Mucosa of descending colon (tissue), 3 donors: ENCODE measurements at places on chromosomes 2 and 18. TPM values are rescaled to one million over a fixed set of nuclear protein-coding genes. Genes with fewer than 3 reads are reported as not detected.

- no peak for DNase-seq
Observed at GRCh38 chr18:9696701-9697100, 11.4 kb upstream of the RAB31 start.

GRCh38 chr2:128306931-128307460, 11.7 kb downstream of the HS6ST1 start:
- DNase-seq, result peak; percentile 24

DNA sequence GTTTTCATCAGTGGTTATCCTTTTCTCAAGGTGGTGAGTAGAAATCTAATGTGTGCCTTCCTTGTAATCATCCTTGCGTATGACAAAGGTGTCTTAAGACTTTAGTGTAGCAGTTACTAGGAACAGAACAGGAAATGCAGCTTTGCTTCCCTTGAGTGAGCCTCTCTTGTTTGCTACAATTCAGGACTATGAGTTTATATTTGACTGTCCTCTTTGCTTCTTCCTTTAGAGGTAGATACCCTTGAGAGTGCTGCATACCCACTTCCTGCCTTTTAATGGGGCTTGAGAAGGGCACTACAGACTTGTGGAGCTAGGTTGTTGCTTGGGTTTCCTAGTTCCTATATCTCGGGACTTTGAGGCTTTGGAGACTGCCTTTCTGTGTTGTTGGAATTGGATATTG, 3.8 kb downstream of the KCNJ13 start:
- no peak for DNase-seq

GRCh38 chr2:6446938-6447608, 418.6 kb downstream of the CMPK2 start:
- no peak for DNase-seq

DNA sequence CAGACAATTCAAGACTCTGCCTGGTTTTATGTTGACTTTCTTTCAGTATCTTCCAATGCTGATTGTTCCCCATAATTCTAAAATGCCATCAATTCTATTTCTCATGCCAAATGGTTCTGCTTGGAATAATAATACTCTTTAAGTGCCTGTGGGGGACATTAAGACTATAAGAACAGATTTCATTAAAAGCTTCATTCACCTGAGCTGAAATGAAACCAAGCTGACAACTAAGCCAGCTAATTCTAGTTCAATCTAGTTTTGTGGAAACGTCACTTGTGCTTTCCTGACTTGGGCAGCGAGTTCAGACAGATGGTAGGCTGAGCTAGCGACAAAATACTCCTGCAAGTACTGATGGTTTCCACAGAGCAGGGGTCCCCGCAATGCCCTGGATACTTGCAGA, 491.1 kb upstream of the RAB6C start:
- no peak for DNase-seq

GRCh38 chr2:128451084-128452023, 132.7 kb upstream of the HS6ST1 start:
- no peak for DNase-seq

- DNase-seq, result no peak
Observed at GRCh38 chr18:44876755-44877154, 196.1 kb downstream of the SETBP1 start.

- DNase-seq, result no peak
Observed at GRCh38 chr2:125455110-125455509, 1200.8 kb upstream of the GYPC start.

Gene CCDC121
- total RNA-seq, result 1.9 TPM

- no peak for DNase-seq
Observed at GRCh38 chr2:135349941-135350340, 181.1 kb downstream of the ZRANB3 start.

- DNase-seq, result no peak
Observed at GRCh38 chr2:42030829-42031228, 17.0 kb upstream of the PKDCC start.

- no peak for DNase-seq
Observed at GRCh38 chr2:24262421-24262970, 87.6 kb downstream of the FAM228A start.

DNA sequence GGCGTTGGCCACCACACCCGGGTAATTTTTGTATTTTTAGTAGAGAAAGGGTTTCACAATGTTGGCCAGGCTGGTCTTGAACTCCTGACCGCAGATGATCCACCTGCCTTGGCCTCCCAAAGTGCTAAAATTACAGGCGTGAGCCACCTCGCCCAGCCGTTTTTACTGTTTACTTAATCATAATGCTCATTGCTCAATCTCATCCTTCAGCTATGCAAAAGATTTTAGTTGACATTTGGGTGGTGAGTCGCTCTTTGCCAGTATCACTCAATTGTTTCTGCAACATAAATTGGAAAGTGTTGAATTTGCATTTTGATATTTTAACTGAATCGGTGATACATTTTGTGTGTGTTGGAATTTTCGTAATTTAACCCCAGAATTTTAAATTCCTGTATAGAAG, 7.8 kb upstream of the ZNF532 start:
- no peak for DNase-seq

DNA sequence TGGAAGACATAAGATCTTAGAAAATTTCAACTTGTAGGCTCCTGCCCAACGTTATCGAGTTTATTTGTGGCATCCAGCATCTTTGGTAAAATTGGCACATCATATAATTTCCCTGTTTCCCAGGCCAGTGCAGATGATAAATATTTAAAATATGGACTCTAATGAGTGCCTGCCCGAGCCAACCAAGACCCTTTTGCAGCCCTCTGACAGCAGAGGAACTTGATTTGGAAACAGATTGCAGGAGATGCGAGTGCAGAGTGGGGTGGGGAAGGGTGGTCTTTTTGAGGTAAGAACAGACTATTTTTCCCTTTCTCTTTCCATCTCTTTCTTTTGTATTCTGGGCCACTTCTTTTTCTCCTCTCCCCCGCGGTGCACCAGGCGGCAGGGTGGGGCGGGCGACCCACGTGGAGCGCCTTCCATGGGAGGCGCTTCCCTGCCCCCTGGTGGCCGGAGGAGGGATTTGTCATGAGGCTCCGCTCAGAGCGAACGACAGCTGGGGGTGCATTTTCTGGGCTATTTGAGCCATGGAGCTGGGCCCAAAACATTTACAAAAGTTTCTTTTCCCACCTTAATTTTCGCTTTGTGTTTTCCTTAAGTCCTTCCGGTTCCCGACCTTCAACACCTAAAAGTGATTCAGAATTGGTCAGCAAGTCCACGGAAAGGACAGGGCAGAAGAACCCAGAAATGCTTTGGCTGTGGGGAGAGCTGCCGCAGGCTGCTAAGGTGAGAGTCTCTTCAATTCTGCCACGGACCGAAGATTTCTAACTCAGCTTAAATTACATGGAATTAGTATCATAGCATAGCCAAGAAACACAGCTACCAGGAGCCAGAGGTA, 32.7 kb downstream of the LPIN1 start:
- DNase-seq, result peak; percentile 87

DNA sequence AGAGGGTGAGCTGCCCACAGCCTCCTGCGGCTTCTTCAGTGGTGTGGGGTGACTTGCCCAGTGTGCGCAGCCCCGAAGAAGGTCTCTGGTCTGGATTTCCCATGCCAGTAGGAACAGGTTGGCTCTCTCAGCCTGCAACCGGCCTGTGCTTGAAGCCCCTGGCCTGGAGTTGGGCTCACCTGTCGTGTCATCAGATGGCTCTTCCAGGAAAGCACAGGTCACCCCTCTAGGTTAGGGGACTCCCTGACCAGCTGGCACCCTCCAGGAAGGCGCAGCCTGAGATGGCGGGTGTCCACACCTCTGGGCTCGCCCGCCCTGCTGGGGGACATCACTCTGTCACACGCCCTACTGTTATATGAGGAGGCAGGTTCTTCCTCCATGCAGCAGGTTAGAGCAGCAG, 179.8 kb downstream of the SEPTIN10 start:
- no peak for DNase-seq

Gene NYAP2
- 0.09 TPM for total RNA-seq

DNA sequence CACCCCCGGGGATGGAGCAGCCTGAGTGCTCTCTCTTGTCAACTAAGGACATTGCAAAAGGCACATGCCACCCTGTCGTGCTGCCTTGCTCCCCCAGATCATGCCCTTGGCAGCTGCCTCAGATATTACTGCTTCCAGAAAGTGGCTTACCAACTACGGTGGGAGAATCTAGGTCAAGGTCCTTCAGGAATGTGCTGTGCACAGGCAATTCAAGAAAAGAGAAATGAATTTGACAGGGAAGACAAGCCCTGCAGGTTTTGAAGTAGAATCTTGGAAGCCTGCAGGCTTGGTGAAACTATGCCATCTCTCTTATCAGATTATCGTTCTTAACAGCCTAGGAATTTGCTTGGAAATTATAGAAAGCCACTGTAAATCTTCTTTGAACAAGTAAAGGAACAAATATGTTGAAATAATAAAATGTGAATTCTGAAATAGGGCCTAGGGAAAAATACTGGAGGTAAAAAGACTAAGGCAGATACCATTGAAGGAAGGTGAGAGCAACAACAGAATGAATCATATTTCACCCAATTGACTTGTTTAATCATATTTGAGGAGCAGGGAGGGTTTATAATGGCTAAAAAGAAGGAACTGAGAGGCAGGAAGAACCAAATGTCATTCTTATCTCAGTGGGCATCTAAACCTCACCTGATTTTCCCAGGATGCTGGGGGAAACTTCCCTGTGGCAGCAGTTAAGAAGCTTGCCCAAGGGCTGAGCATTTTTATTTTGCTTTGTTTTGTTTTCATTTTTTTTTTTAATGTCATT, 94.0 kb upstream of the GLS start:
- DNase-seq, result no peak

Gene HRH4
- not detected for total RNA-seq

GRCh38 chr2:181393472-181393871, 63.7 kb upstream of the ITGA4 start:
- DNase-seq, result no peak

Gene ZNF521
- total RNA-seq, result 11.6 TPM

GRCh38 chr18:75220551-75221355, 10.2 kb downstream of the TSHZ1 start:
- DNase-seq, result no peak

Gene PRSS56
- not detected for total RNA-seq

DNA sequence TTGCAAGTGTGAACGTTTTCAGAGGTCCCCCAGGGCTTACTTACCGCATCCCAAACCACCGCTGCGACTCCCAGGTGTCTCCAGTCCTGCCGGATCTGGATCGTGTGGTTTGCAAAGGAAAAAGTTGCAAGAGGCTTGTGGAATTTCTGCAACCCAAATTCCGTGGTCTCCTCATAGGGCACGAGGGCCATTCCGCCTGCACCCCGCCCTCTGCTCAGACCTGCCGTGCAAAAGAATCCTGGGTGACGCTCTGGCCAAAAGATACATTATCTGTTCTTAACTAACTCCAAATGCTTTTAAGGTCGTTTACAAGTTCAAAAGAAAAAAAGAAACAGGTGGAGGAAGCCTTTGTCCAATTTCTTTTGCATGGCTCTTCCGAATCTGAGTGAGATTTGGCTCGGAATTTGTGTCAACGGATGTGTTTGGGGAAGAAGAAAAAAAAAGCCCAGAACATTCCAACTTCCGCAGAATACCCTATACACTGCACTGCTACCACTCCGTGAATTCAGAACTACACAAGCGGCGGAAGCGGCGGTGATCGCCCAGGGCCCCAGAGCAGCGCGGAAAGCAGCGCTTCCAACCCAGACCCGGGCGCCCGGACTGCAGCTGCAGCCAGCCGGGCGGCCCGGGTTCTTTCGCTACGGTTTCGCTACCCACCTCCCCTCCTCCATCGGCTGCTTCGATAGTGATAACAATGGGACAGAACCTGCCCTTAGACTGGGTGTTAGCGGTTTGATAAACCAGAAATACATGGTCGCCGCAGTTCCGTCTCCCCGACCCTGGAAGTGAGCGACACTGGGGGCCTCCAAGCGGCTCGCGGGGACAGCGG, 795 bp downstream of the METTL21A start:
- DNase-seq, result peak; percentile 82

- DNase-seq, result no peak
Observed at GRCh38 chr18:7901657-7902056, 334.5 kb downstream of the PTPRM start.

DNA sequence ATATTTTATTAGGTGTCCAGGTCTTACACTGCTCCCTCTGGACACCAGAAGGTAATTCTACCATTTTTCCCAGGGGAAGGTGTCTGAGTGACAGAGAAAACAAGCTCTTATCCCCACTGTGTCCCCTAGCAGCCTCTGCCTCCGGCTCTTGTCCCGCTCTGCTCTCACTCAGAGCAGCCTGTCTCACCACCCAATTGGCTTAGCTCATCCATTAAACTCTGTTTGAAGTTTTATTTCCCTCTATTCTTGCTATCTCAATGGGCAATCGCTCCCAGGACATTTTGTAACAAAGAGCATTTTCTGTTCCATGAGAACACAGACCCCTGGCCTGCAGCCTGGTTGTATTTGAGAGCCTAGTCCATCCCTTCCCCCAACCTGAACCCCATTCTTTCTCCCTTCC, 90.6 kb upstream of the LDAH start:
- no peak for DNase-seq

Gene CREG2
- not detected for total RNA-seq

DNA sequence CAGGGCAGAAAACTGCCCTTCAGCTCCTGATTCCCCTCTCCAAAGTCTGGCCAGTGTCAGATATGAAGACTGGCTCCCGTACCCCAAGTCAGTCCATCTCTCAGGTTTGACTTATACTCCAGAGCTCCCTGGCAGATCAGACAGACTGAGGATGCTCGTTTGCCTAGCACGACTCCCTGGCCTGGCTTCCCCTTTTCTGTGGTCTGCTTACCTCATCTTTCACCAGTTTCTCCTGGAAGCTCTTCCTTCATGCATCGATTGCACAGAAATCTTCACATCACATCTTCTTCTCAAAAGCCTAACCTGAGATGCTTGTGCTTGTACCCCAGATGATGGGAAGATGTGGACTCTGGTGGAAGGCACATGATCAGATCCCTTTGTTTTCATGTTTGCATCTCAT, 387.9 kb upstream of the POU3F3 start:
- no peak for DNase-seq

DNA sequence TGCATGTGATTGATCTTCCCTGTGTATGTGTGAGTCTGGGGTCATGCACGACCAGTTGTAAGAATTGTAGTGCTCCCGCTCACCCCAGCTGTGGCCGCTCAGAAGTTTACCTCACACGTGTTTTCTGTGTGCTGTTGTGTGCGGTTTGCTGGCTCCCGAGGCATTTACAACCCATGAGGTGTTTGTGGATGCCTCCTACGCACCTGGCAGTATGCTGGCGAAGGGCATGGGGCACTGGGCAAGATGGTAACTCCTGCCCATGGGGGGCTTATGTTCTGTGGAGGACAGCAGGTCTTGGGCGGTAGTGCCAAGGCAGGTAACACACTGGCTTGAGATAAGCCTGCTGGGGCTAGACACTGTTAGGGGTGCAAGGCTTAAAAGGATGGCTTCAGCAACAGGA, 102.6 kb upstream of the HS6ST1 start:
- DNase-seq, result peak; percentile 18

- DNase-seq, result no peak
Observed at GRCh38 chr18:13630716-13631268, 95.6 kb downstream of the FAM210A start.

Gene PMAIP1
- 2.1 TPM for total RNA-seq

DNA sequence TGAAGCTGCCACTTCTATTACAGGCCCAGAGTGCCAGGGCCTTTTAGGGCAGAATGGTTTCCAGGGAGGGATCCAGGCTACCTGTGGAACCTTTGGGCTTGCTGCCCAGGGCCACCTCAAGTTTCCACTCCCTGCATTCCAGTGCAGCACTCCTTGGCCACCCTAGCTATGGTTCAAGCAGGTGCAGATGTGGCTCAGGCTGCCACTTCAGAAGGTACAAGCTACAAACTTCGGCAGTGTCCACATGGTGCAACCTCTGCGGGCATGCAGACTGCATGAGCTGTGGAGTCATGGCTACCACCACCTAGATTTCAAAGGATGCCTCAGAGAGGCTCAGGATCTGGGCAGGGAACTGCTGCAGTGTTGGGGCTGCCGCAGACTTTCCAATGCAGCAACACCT, 248.1 kb upstream of the UBE2E3 start:
- DNase-seq, result no peak

- DNase-seq, result no peak
Observed at GRCh38 chr2:98713332-98714015, 17.5 kb downstream of the MGAT4A start.
